ENCODE measurements at places on chromosomes 3 and 15. TPM values are rescaled to one million over a fixed set of nuclear protein-coding genes. Genes with fewer than 3 reads are reported as not detected.

IGF1R gene
- total RNA-seq, result 9.6 TPM

CA12 gene
- 0.62 TPM for total RNA-seq

ZNF621 gene
- 8.7 TPM for total RNA-seq

ERICH6 gene
- total RNA-seq, result not detected

CHDH gene
- 2.4 TPM for total RNA-seq

GPR87 gene
- not detected for total RNA-seq

IMPG2 gene
- total RNA-seq, result 0.78 TPM
